Activated CD4-positive, alpha-beta T cell treated with anti-CD3 and anti-CD28 coated beads, Interleukin-2, amount 10 ng/mL, durations not matched to agents 24 days and 14 days (primary cell): ENCODE measurements at places on chromosomes 13 and 19. TPM values are rescaled to one million over a fixed set of nuclear protein-coding genes. Genes with fewer than 3 reads are reported as not detected.
A peak's percentile ranks its signal among the peaks of the same experiment; 100 is the strongest.

CCL25 gene
- total RNA-seq: not detected in 2 replicates

ZSCAN18 gene
- 4.8 and 5.3 TPM in 2 replicates for total RNA-seq

- no peak overlapping the region for H3K4me3 ChIP-seq
- peaks cover 14% of the 10 kb centered on the region for H3K27me3 ChIP-seq
- no peaks in the 10 kb centered on the region for H3K4me1 ChIP-seq
- DNase-seq: no peak
These were observed 192.6 kb downstream of the DLEU7 start for GRCh38 chr13:50650592-50651504.

ANGPTL4 gene
- total RNA-seq: 4.0 and 4.1 TPM in 2 replicates

DNA sequence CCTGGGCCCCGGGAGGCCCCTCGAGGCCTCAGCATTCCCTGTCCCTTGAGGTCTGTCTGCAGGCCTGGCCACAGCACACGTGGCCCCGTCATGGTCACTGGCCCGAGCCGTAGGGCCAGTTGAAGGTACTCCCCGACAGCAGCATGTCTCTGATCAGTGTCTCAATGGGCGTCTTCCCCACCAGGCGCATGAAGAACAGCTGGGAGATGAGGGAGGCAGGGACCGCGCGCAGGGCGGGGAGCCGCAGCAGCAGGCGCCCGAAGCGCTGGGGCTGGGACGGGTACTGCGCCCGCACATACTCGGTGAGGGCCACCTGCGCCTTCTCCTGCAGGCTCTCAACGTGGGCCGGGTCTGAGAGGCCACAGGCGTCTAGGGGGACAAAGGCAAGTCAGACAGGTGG lies 6.2 kb downstream of the OCEL1 start:
- peaks cover 9% of the 10 kb centered on the region for H3K36me3 ChIP-seq
- no peaks in the 10 kb centered on the region for H3K27me3 ChIP-seq
- no peak for DNase-seq
- peaks cover 3% of the 10 kb centered on the region for H3K4me1 ChIP-seq
- no peak overlapping the region for H3K4me3 ChIP-seq

GRCh38 chr13:47904241-47904640 lies 96.8 kb downstream of the SUCLA2 start:
- no peak for DNase-seq
- no peak overlapping the region for H3K27ac ChIP-seq
- H3K4me3 ChIP-seq: peak overlapping the region; percentile 37
- peaks cover 1% of the 10 kb centered on the region for H3K36me3 ChIP-seq

CEACAM16 gene
- total RNA-seq: not detected in 2 replicates

C19orf67 gene
- total RNA-seq: 0.54 and 0.58 TPM in 2 replicates

GRCh38 chr19:41297628-41298347 lies 12.2 kb upstream of the CCDC97 start:
- DNase-seq: no peak
- H3K27ac ChIP-seq: peak overlapping the region; percentile 77
- peaks cover 64% of the 10 kb centered on the region for H3K4me1 ChIP-seq
- no peak overlapping the region for H3K4me3 ChIP-seq

- no peak overlapping the region for H3K4me3 ChIP-seq
- no peak for DNase-seq
- no peak overlapping the region for H3K27ac ChIP-seq
- no peaks in the 10 kb centered on the region for H3K27me3 ChIP-seq
- no peaks in the 10 kb centered on the region for H3K36me3 ChIP-seq
These were observed 143.2 kb downstream of the POU4F1 start for GRCh38 chr13:78460176-78460575.

SUPT20H gene
- 67.4 and 74.8 TPM in 2 replicates for total RNA-seq

DNA sequence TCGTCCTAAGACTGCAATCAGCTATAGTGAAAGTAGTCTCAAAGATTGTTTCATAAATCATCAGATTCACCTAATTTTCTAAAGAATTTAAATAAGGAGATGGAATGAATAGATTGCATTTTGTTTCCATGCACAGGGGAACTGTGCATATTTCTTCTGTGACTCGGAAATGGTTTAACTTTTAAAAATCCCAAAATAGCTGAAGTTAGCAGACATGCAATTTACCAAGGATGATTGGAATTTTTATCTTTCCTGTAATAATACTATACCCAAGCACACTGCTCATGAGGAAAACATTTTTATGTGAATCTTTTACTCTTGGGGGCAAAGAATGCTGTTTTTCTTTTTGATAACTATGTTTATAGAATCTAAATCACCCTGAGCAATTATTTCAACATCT lies 15.0 kb upstream of the LMO7 start:
- no peak for DNase-seq
- H3K4me3 ChIP-seq: no peak overlapping the region
- H3K36me3 ChIP-seq: peaks cover 10% of the 10 kb centered on the region
- no peaks in the 10 kb centered on the region for H3K4me1 ChIP-seq

DNA sequence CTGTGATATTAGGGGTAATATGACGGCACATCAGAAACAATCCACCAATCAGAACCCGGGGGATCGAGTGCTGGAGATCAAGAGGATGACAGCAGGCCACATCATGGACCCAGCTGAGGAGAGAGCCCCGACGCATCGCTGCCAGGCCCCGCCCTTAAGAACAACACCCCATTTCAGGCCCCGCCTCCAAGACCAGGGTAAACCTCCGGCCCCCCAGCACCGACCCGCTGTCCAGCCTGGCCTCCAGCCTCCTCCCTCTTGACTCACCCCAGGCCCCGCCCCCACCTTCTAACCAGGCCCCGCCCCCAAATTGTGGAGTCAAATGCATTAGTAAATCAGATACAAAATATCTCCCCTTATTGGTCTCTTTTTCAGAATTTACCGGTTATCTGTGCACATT lies 4.7 kb upstream of the ZNF611 start:
- no peaks in the 10 kb centered on the region for H3K27me3 ChIP-seq
- H3K27ac ChIP-seq: no peak overlapping the region
- peaks cover 24% of the 10 kb centered on the region for H3K4me1 ChIP-seq
- DNase-seq: no peak
- no peak overlapping the region for H3K4me3 ChIP-seq
- peaks cover 7% of the 10 kb centered on the region for H3K36me3 ChIP-seq

DNA sequence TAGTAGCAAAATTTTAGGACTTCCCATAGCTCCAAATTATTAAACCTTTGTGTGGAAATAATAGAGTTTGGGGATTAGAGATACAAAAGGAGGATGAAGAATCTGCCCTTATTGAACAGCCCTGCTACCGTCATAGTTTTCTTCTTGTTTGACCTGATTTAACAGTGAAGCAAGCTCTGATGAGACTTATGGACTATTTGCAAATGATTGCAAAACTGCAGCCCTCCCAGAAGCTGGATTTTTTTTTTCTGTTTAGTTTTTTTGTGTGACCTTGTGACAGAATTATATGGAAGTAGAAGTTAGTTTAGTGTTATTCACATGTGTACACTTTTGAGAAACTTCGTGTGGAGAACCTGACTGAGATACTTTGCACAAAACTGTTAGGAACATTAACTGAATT lies 267.8 kb downstream of the KCNRG start:
- DNase-seq: no peak
- peaks cover 2% of the 10 kb centered on the region for H3K36me3 ChIP-seq
- H3K4me3 ChIP-seq: no peak overlapping the region
- no peak overlapping the region for H3K27ac ChIP-seq
- H3K4me1 ChIP-seq: peaks cover 13% of the 10 kb centered on the region
- H3K27me3 ChIP-seq: peaks cover 34% of the 10 kb centered on the region

DNA sequence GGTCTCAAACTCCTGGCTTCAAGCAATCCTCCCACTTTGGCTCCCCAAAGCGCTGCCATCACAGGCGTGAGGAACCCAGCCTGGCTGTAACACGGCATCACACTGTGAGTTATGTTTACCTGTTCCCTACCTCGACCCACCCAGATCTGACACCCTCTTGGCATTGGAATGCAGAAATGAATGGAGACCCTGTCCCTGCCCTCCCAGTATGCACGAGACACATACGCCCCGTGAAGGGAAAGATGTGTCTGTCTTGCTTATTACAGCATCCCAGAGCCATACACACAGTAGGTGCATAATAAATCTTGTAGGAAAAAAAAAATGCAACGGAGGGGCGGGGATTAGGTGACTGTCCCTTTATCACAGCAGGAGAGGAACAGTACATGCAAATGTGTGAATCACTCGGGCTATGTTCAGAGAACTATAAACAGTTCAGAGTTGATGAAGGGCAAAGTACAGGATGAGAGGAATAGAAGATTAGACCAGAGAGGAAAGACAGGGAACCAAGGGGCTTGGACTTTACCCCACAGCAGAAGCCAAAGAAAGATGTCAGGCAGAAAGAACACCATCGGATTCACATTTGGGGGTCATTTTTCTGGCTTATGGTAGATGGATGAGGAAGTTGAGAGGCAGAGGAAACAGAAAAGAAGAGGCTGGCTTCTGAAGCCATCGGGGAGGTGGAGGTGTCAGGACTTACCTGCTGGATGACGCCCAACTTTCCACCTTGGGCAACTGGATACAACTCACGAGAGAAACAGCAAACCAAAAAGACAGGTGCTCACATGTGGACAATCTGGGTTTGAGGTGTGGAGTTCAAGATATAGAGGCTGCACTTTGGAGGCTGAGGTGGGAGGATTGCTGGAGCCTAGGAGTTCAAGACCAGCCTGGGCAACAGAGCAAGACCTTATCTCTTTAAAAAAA lies 94.3 kb downstream of the INSR start:
- DNase-seq: no peak
- H3K27ac ChIP-seq: peak overlapping the region; percentile 1
- H3K4me3 ChIP-seq: no peak overlapping the region
- H3K36me3 ChIP-seq: no peaks in the 10 kb centered on the region

- no peak for DNase-seq
- peaks cover 7% of the 10 kb centered on the region for H3K4me1 ChIP-seq
- H3K27ac ChIP-seq: no peak overlapping the region
- no peaks in the 10 kb centered on the region for H3K27me3 ChIP-seq
- no peaks in the 10 kb centered on the region for H3K36me3 ChIP-seq
These were observed 6.0 kb downstream of the TMIGD2 start for GRCh38 chr19:4295972-4296771.

DNA sequence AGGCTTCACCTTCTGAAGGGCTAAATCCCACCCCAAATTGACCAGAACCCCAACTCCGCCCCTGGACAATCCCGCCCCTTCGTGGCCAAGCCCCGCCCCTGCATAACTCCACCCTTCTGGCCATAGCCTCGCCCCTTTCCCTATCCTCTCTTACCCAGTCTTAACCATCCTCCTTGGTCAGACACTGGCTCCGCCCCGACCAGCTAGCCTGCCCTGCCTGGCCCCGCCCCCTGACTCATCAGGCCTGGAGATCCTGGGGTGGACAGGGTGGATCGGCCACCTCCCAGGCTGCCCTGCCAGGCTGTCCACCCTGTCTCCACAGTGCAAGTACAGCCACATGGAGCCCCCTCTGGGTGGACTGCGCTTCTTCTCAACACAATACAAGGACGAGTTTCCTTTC lies 8.0 kb upstream of the ZNF358 start:
- DNase-seq: peak; percentile 70
- H3K4me1 ChIP-seq: peaks cover 8% of the 10 kb centered on the region
- H3K36me3 ChIP-seq: no peaks in the 10 kb centered on the region
- H3K4me3 ChIP-seq: no peak overlapping the region

DNA sequence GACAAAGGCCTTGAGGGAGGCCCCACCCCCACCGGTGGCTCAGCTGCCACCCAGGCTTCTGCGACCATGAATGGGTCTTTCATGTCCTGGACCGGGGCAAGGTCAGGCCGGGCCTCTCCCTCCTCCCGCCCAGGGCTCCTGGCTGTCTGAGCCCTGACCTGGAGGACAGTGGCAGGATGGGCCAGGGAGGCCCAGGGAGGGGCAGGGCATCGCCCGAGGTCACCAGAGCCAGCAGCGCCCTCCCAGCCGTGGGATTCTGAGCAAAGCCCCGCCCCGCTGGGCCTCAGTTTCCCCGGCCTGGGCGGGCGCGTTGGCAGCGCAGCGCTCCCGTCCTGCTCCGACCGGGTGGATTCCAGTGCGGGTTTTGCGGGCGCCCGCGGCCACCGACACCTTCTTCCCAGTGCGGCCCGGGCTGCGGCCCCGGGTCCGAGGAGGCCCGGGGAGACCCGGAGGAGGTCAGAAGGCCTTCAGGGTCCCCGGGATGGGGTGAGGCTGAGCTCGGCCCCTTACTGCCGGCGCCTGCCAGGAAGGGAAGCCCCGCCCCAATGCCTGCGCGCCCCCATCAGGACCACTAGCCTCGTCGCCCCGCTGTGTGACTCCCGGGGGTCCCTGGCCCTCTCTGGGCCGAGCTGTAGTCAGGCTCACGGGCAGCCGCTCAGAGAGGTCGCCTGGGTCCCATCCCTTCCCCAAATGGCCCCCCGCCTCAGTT lies 24.6 kb upstream of the SEMA6B start:
- no peak overlapping the region for H3K27ac ChIP-seq
- no peaks in the 10 kb centered on the region for H3K36me3 ChIP-seq
- H3K27me3 ChIP-seq: peaks cover 43% of the 10 kb centered on the region
- no peak overlapping the region for H3K4me3 ChIP-seq
- peak; percentile 70 for DNase-seq
- peaks cover 5% of the 10 kb centered on the region for H3K4me1 ChIP-seq

DNA sequence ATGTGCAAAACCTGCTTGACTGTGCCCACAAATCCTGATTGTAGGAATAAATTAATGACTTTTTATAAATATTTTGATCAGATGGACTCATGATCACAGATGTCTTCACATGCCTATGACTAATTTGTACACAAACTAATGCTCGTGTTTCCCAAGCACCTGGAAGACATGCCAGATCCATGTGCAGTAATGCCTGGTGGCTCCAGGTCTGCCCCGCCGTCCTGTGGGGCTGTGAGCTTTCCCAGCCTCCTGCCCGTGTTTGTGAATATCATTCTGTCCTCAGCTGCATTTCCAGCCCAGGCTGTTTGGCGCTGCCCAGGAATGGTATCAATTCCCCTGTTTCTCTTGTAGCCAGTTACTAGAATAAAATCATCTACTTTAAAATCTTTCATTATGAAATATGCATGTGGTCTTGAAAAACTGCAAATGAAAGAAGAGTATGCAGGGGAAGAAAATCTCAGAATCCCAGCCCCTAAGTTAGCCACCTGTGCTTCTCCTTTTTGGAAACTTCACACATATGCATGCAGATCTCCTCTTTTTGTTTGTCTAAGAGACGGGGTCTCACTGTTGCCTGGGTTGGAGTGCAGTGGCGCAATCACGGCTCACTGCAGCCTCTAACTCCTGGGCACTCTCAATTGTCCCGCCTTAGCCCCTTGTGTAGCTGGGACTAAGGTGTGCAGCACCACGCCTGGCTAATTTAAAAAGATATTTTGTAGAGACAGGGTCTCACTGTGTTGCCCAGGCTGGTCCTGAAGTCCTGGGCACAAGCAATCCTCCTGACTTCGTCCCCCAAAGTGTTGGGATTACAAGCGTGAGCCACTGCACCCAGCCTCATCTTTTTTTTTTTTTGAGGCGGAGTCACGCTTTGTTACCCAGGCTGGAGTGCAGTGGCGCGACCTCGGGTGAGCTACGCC lies 6.2 kb downstream of the RPL28 start:
- DNase-seq: no peak
- H3K27ac ChIP-seq: no peak overlapping the region
- H3K4me1 ChIP-seq: peaks cover 20% of the 10 kb centered on the region
- H3K36me3 ChIP-seq: peaks cover 46% of the 10 kb centered on the region
- no peak overlapping the region for H3K4me3 ChIP-seq

- peak overlapping the region; percentile 75 for H3K4me3 ChIP-seq
- H3K27ac ChIP-seq: peak overlapping the region; percentile 92
- H3K4me1 ChIP-seq: peaks cover 43% of the 10 kb centered on the region
- peaks cover 17% of the 10 kb centered on the region for H3K36me3 ChIP-seq
These were observed 1.2 kb upstream of the GPX4 start for GRCh38 chr19:1102407-1103131.

GRCh38 chr19:13122275-13122878 lies 4.3 kb downstream of the NACC1 start:
- H3K36me3 ChIP-seq: peaks cover 38% of the 10 kb centered on the region
- peaks cover 27% of the 10 kb centered on the region for H3K4me1 ChIP-seq
- H3K27me3 ChIP-seq: no peaks in the 10 kb centered on the region
- H3K4me3 ChIP-seq: peak overlapping the region; percentile 12
